RWPE2 (cell line): ENCODE measurements at places on chromosomes 13 and 19.

- DNase-seq, result no peak
These were observed 12.8 kb downstream of the COL4A1 start for GRCh38 chr13:110294146-110294545.

GRCh38 chr19:56699552-56699951, 28.0 kb upstream of the ZNF835 start:
- DNase-seq, result no peak

DNA sequence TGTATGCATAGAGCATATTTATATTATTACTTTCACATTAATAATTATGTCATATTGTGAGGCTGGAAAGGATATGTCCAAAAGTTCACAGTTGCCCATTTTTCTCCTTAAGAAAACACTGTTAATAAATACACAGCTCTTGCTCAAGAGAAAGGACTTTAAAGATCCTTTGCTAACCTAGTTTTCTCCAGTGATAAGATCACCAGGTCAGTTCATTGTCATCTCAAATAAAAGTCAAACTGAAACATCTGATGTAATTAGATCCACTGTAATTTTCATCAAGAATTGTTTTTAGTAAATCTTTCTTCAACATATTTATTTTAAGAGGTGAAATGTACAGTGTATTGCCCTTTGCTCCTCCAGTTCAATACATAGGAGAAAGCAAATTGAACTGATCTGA, 82.8 kb upstream of the KLHL1 start:
- no peak for DNase-seq

DNA sequence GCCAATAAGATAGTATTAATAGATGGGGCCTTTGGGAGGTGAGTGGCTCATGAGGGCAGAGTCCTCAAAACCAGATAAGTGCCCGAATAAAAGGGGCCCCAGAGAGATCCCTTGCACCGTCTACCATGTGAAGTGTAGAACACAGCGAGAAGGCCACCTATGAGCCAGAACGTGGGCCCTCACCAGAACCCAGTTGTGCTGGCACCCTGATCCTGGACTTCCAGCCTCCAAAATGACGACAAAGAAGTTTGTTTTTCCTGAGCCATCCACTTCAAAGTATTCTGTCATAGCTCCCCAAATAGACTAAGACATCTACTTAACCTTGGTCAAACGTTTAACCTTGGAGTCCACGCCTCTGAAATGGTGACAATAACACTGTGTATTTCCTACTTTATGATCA, 158.1 kb downstream of the EFNB2 start:
- DNase-seq, result no peak

DNA sequence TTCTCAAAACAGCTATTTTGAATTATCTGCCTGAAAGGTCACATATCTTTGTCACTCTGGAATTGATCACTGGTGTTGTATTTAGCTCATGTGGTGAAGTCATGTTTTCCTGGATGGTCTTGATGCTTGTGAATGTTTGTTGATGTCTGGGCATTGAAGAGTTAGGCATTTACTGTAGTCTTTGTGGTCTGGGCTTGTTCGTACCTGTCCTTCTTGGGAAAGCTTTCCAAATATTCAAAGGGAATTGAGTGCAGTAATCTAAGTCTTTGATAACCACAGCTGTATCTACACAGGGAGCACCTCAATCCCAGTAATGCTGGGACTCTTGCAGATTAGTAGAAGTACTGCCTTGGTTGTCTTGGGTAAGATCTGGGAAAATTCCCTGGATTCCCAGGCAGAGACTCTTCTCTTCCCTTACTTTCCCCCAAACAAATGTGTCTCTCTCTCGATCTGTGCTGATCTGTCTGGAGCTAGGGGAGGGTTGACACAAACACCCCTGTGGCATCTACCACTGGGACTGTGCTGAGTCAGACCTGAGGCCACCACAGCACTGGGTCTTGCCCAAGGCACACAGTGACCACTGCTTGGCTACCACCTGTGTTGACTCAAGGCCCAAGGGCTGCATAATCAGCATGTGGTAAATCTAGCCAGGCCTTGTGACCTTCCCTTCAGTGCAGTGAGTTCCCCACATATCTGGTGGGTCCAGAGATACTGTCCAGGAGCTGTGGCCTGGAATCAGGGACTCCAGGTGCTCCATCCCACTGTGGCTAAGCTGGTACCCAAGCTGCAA, 5.5 kb upstream of the CYP4F3 start:
- DNase-seq, result no peak

DNA sequence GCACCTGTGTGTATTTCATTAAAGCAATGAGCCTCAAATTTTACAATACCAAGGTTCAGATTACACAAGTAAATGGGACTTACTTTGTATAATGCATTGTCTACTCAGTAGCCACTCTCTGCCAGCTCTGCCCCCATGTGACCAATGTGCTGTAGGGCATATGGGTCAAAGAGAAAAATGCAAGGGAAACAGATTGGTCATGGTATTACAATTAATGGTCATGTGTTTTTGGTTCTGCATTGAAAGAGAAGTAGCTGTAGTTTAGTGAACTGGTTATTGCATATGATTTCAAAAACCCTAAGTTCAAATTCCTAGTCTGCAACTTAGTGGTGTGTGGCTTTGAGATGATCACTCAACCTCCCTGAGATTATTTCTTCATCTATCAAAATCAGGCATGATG, 545.4 kb downstream of the SUCLA2 start:
- no peak for DNase-seq

DNA sequence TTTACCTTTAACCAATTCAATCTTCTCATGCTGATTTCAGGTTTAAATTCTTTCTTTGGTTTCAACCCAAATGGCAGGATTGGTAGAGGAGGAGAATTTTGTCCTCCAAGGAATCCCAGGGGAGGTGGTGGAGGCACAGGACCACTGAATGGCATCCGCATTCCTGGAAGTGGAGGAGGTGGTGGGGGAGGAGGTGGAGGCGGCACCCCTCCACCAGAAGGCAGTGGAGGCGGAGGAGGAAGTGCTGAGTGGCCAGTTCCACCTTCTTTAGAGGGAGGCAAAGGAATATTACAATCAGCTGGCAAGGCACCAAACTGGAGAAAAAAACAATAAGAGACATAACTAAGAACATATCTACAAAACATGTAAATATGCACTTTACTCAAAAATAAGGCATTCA, 192.9 kb downstream of the DIAPH3 start:
- no peak for DNase-seq
